ENCODE measurements at places on chromosomes 12 and 14.

GRCh38 chr12:102879144-102879763, 37.8 kb downstream of the PAH start:
- peaks cover 5% of the 10 kb centered on the region for H3K4me1 ChIP-seq
- no peaks in the 10 kb centered on the region for H3K36me3 ChIP-seq
- no peak overlapping the region for H3K4me3 ChIP-seq
- peaks cover 6% of the 10 kb centered on the region for H3K27me3 ChIP-seq
- peak; percentile 8 for DNase-seq
- H3K27ac ChIP-seq, result no peak overlapping the region

- H3K4me3 ChIP-seq, result no peak overlapping the region
- DNase-seq, result no peak
- no peaks in the 10 kb centered on the region for H3K36me3 ChIP-seq
- H3K4me1 ChIP-seq, result peaks cover 14% of the 10 kb centered on the region
- H3K27ac ChIP-seq, result no peak overlapping the region
Observed at GRCh38 chr12:1808798-1809480, 11.4 kb upstream of the LRTM2 start.

GRCh38 chr14:54774824-54775223, 127.8 kb downstream of the GCH1 start:
- H3K36me3 ChIP-seq, result peaks cover 5% of the 10 kb centered on the region
- no peak overlapping the region for H3K4me3 ChIP-seq
- DNase-seq, result no peak
- peaks cover 49% of the 10 kb centered on the region for H3K4me1 ChIP-seq
- H3K27ac ChIP-seq, result no peak overlapping the region
- H3K27me3 ChIP-seq, result peaks cover 27% of the 10 kb centered on the region

- H3K27ac ChIP-seq, result no peak overlapping the region
- H3K4me1 ChIP-seq, result peaks cover 9% of the 10 kb centered on the region
Observed at GRCh38 chr12:123059500-123059899, 79.0 kb downstream of the ARL6IP4 start.

DNA sequence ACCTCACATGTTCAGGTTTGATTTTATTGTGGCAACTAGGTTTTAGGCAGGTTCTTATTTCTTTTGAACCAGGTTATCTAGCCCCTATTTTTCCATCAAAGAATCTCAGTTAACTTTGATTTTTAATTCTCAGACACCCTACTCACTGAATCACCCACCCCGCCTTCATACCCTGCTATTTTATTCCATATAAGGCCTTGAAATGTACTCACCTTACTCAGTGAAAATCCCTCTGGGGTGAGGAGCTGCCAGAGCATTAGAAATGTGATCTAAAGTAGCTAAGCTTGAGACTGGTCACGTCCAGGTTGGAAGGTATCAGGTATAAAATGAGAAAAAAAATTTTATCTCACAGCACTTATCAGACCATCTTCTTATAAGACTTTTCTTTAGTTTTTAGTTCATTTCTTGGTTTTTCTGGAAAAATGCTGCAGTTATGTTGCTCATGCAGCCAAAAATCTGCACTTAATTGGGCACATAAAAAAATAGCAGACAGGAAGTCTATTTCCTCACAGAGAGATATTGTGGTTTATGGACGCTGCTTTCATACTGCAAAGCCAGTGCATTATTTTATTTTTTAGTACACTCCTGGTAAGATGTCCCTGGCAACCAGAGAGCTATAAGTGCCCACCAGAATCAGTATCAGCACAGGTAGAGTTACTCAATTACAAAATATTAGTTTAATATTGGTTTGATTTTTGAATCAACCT, 101.5 kb upstream of the CCDC91 start:
- no peak overlapping the region for H3K27ac ChIP-seq
- peaks cover 6% of the 10 kb centered on the region for H3K4me1 ChIP-seq
- DNase-seq, result no peak
- no peaks in the 10 kb centered on the region for H3K36me3 ChIP-seq

DNA sequence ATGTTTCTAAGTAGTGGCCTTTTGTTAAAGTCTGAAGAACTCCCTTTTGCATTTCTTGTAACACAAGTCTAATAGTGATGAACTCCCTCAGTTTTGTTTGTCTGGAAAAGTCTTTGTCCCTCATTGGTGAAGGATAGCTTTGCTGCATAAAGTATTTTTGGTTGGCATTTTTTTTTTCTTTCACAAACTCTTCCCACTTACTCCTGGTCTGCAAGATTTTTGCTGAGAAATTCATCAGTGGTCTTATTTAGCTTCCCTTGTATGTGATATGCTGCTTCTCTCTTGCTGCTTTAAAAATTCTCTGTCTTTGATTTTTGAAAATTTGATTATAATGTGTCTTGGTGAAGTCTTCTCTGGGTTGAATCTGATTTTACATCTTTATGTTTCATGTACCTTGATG, 22.7 kb downstream of the TRMT5 start:
- peaks cover 6% of the 10 kb centered on the region for H3K4me1 ChIP-seq
- no peak overlapping the region for H3K4me3 ChIP-seq
- no peak overlapping the region for H3K27ac ChIP-seq
- H3K27me3 ChIP-seq, result no peaks in the 10 kb centered on the region
- peaks cover 61% of the 10 kb centered on the region for H3K36me3 ChIP-seq

GRCh38 chr14:73739899-73740617, 25.9 kb upstream of the PNMA1 start:
- H3K27me3 ChIP-seq, result no peaks in the 10 kb centered on the region
- no peak overlapping the region for H3K4me3 ChIP-seq
- peaks cover 53% of the 10 kb centered on the region for H3K4me1 ChIP-seq
- DNase-seq, result no peak
- H3K36me3 ChIP-seq, result peaks cover 38% of the 10 kb centered on the region

DNA sequence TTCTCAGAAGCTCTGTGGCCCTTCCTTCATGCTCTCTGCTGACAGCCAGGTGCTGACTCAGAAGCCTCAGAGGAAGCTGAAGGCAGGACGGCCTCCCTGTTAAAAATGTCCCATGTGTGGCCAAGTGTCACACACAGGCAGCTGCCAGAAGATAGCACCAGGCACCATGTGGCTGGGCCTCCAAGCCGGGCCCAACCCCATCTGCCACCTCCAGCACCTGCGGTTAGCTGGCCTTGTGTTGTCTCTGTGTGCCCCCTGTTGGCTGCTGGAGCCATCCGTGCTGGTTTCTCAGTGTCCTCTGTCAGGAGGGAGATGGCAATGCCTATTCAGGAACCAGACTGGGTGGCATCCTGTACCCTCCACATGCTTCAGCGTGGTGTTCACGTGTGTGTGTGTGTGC, 63.2 kb downstream of the TSPAN11 start:
- no peak overlapping the region for H3K4me3 ChIP-seq
- no peaks in the 10 kb centered on the region for H3K36me3 ChIP-seq
- H3K27ac ChIP-seq, result no peak overlapping the region
- DNase-seq, result no peak
- no peaks in the 10 kb centered on the region for H3K4me1 ChIP-seq
- no peaks in the 10 kb centered on the region for H3K27me3 ChIP-seq

DNA sequence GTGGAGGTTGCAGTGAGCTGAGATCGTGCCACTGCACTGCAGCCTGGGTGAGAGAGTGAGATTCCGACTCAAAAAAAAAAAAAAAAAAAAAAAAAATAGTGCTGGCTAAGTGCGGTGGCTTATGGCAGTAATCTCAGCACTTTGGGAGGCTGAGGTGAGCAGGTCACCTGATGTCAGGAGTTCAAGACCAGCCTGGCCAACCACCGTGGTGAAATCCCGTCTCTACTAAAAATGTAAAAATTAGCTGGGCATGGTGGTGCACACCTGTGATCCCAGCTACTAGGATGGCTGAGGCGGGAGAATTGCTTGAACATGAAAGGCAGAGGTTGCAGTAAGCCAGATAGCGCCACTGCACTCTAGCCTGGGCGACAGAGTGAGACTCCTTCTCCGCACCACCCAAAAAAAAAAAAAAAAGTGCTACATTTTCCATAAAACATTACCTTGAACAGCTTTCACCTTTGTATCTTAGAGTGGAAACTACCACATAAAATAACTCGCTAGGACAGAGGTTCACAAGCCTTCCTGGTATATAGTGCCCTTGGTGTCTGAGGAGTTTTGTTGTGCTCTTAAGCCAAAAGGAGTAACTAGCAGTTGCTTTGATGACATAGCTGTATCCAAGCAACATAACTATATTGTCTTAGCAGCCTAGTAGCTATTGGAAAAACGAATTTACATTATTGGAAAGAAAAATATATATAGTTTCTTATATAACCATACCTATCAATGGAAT, 11.1 kb downstream of the PTGES3 start:
- no peaks in the 10 kb centered on the region for H3K27me3 ChIP-seq
- DNase-seq, result no peak
- H3K4me1 ChIP-seq, result peaks cover 33% of the 10 kb centered on the region
- H3K27ac ChIP-seq, result peak overlapping the region; percentile 63
- peaks cover 58% of the 10 kb centered on the region for H3K36me3 ChIP-seq

- no peak overlapping the region for H3K27ac ChIP-seq
- no peaks in the 10 kb centered on the region for H3K36me3 ChIP-seq
- H3K4me3 ChIP-seq, result no peak overlapping the region
Observed at GRCh38 chr12:95417372-95417771, 56.6 kb upstream of the METAP2 start.

DNA sequence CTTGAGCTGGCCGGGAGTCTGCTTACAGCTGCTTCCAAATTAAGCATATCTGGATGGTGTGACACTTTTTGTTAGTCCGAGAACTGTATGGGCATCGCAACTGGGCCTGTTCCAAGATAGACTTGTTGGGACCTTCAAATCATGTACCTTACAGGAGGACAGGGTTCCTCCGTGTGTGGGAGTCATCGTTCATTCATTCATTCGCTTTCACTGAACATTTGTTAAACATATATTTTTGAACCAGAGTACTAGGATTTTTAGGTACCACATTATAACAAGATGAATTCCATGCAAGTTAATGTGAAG, 387 bp upstream of the IPO8 start:
- no peaks in the 10 kb centered on the region for H3K36me3 ChIP-seq
- peaks cover 8% of the 10 kb centered on the region for H3K27me3 ChIP-seq
- H3K4me1 ChIP-seq, result peaks cover 28% of the 10 kb centered on the region
- peak overlapping the region; percentile 91 for H3K4me3 ChIP-seq
- DNase-seq, result no peak

- no peak overlapping the region for H3K4me3 ChIP-seq
- H3K27me3 ChIP-seq, result no peaks in the 10 kb centered on the region
- H3K36me3 ChIP-seq, result no peaks in the 10 kb centered on the region
Observed at GRCh38 chr12:40473962-40474361, 218.3 kb upstream of the CNTN1 start.

DNA sequence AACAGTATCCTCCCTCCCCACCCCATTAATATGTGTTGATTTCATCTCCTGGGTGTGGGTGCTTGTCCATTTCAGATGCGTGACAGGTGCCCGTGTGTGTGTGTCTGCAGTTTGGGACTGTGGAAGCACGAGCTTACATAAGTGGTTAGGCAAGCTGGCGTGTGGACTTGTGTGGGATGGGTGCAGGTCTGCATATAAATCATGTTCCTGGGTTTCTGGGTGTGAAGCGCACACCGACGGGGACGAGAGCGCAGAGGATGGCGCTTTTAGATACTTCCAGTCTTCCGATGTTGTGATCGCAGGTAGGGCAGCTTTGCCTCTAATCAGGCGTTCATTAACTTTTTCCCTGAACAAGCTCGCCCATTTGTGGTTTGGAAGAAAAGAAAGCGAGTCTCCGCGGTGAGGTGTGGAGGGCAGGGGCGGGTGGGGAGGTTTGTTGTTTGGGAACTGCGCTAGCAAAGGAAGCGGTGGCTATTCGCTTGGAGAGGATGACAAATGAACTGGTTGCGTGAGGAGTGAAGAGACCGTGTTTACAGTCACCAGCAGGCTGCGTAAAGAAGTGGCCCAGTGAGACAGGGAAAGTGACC, 865 bp downstream of the RGS6 start:
- H3K27ac ChIP-seq, result peak overlapping the region; percentile 80
- peak overlapping the region; percentile 74 for H3K4me3 ChIP-seq
- peaks cover 15% of the 10 kb centered on the region for H3K4me1 ChIP-seq
- peaks cover 55% of the 10 kb centered on the region for H3K27me3 ChIP-seq

- peaks cover 23% of the 10 kb centered on the region for H3K27me3 ChIP-seq
- peak overlapping the region; percentile 43 for H3K27ac ChIP-seq
- no peak overlapping the region for H3K4me3 ChIP-seq
- DNase-seq, result no peak
- H3K36me3 ChIP-seq, result no peaks in the 10 kb centered on the region
- peaks cover 15% of the 10 kb centered on the region for H3K4me1 ChIP-seq
Observed at GRCh38 chr12:65656891-65657351, 167.4 kb upstream of the HMGA2 start.

All from activated T-helper 2 cell treated with anti-CD3 and anti-CD28 coated beads, Interferon-gamma antibody, Interleukin-2, Interleukin-4, amounts not matched to agents 10 μg/mL and 5 μg/mL and 100 μg/mL, durations not matched to agents 14 hours and 24 hours and 36 hours (primary cell).